ENCODE measurements at places on chromosomes 7 and 10.

- no peak for DNase-seq
Measured at GRCh38 chr10:10067644-10068043, 950.0 kb upstream of the CELF2 start.

DNA sequence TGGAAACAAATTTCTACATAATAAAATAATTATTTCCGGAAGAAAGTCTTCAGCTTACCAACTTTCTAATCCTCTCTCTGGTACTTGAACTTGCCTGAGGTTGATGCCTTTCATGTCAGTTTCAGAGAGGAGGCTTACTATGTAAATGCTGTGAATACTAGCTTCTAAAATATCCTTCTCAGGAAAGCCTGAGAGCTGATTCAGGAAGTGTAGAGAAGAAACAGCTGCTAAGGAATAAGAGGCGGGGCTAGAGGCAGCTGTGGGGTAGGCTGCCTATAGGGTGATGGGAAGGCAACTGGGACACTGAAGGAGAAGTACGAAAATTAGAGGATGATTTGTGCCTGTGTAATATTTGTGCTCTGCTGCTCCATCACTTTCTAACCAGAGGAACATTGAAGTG is 69.3 kb downstream of the AVL9 start:
- no peak for DNase-seq

GRCh38 chr7:25134358-25135010 is 9.4 kb upstream of the CYCS start:
- DNase-seq: no peak

DNA sequence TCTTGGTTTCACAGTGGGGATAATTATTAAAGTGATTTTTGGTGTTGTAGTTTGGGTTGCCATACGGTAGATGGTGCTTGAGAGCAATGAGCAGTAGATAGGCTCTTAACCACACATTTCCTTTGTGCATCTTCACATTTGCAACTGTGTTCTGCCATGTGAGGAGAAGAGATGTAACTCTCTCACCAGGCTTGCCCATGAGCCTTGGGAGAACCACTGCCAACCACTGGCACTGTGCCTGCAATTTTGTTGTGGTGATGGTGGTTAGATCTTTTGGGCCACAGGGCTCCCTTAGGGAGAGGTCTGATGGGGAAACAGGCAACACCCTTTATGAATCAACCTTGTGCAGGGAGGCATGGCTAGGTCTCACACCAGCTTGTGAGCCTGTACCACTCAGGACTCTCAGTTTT is 204.3 kb downstream of the CCDC7 start:
- no peak for DNase-seq

GRCh38 chr7:77329466-77330168 is 86.5 kb downstream of the GSAP start:
- no peak for DNase-seq
